ENCODE measurements at places on chromosomes 5 and 9.

DNA sequence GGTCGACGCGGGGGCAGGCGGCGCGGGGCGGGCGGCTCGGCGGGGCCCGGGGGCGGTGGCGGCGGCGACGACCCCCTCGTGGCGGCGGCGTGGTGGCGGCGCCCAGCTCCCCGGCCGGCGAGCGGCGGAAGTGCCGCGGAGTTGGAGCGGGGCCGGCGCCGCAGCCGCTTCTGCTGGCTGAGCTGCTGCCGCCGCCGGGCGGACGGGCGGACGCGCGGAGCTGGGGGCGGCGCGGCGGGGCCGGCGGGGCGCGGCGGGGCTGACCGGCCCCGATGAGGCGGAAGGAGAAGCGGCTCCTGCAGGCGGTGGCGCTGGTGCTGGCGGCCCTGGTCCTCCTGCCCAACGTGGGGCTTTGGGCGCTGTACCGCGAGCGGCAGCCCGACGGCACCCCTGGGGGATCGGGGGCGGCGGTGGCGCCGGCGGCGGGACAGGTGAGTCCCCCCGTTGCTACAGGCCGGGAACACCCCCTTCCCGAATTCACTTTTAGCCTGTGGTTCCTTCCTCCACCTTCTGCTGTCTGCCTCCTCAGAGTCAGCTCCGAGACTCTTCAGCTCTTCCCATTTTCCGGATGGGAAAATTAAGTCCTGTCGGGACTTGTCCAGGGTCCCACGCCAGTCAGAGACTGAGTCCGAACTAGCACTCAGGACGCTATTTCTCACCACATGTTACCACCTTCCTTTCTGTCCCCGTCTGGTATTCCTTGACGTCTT, at the start of gene GALNT10:
TSS of gene GALNT10 (plus strand) at position 139 of the 710 bp plus-strand sequence. CDS start at position 273, 134 bp downstream.
- no peak for DNase-seq

- no peak for DNase-seq
Measured at GRCh38 chr5:80195837-80196400, 59.9 kb downstream of the SERINC5 start.

DNA sequence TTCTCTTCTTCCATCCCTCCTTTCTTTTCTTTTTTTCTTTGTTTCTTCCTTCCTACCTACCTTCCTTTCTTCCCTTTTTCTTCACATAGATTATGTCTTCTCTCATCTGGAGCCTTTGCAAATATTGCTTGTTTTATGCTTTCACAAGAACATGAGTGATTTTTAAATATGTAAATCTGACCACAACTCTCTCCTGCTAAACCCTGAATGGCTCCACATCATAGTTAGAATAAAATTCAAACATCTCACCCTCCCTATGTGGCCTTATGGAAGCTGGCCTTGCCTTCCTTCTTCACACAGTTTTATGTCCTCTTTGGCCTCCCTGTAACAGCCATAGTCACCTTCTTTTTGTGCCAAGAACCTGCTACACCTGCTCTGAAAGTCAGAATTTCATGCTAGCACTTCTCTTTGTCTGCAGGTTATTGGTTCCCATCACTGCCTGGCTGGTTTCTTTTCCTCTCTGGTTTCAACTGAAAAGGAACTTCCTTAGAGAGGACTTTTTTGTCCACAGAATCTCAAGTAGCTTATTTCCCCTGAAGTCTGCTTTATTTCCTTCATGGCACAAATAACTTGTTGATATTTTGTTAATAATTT, 114.3 kb upstream of the TNC start:
- no peak for DNase-seq

DNA sequence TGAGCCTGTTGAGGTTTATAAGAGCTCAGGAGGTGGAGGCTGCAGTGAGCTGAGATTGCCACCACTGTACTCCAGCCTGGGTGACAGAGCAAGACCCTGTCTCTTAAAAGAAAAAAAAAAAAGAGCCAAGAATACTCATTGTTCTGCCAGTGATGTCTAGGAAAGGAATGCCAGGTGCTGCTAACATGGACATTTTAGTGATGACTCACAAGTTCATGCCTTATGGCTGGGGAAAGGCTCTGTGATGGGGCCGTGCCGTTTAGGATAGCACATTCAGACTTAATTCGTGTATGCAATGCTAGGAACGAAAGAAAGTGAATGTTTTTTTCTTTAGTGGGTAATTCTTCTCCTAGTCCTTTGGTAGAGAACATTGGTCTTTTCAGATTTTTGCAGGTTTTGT, 134.2 kb downstream of the ARHGAP26 start:
- no peak for DNase-seq

DNA sequence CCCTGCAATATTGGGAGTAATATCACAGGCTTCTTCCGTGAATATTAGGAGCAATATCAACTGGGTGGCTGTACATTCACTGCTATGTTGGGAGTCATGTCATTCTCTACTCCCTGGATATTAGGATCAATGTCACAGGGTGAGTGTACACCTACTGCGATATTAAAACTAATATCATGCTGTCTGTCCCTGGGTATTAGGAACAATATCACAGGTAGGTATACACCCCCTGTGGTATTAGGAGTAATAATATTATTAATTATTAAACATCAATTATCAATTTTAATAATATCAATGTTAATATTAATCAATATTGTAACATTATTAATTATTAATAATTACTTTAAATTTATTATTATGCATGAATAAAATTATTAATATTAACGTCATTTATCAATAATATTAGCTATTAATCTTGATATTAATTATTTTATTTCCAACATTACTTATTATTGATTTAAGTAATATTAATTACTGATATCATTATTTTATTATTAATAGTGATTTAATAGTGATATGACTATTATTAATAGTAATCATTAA, 121.9 kb downstream of the TMEM38B start:
- DNase-seq, result no peak

- DNase-seq, result no peak
Measured at GRCh38 chr9:69446496-69446895, 121.5 kb downstream of the ENTREP1 start.

GRCh38 chr5:53337827-53338226, 142.6 kb upstream of the FST start:
- DNase-seq, result no peak

DNA sequence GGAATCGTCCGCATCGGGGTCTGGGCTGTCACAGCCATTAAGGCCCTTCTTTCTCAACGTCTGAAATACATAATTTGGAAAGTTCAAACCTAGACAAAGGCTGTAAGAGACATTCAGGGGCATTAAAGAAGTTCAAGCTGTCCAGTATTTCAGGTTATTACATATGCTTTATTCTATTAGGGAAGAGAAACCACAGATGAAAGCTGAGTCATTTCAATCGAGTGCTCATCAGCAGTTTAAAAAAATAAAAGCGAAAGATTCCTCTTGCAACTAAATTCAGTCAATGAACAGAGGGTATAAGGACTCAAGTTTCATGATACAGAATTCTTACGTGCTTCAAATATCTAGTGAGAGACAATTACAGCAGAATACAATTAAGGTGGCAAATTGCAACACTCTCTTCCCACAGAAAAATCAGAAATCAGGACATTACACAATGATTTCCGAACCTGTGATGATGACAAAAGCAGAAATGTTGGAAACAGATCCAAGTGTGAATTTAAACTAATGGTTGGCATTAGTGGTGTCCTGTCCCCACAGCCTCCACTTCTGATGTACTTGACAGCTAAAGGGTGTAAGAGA, 121.6 kb downstream of the MEF2C start:
- DNase-seq, result no peak

GRCh38 chr5:95913663-95914062, 48.0 kb downstream of the ELL2 start:
- no peak for DNase-seq

- peak; percentile 4 for DNase-seq
Measured at GRCh38 chr5:36535378-36535777, 71.0 kb upstream of the SLC1A3 start.

GRCh38 chr5:74243634-74244033, 396.9 kb downstream of the ENC1 start:
- no peak for DNase-seq

DNA sequence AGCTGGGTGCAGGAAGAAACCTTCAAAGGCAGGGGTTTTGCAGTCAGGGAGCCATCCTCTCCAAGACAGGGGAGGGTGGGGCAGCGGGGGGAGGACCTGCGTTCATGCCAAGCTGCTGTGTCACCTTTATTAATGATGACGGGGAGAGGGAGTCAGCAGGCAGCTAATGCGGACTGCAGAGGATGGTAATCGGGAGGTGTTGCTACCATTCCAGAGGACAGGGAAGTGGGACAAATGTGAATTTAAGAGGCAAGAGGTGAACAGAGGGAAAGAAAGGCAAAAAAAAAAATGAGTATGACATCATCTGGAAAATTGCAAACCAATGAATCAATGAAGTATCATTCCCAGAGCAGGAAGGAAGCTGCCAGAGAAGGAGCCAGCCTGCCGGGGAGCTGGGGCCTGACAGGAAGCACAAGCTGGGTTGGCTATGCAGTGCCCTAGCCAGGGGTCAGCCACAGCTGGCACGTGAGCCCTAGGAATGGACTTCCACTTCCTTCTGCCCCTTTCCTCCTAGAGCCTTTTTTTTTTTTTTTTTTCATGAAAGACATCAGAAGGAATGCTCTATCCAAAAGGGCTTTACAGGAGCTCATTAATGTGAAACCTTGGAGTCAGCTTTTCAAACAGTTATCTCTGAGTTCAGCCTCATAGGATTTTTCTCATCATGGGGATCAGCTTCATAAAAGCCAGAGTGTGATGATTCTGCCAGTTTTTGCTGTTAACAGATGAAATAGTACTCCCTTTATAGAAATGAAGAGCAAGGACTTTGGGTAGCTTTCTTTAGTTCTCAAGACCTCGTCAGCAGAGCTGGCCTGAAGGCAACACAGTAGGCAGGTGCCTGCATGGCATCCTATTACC, 9.2 kb downstream of the INSYN2B start:
- DNase-seq, result no peak

Measured in nucleus accumbens (tissue), 56 donors.